Stimulated activated CD4-positive, alpha-beta T cell treated with anti-CD3 and anti-CD28 coated beads, Interleukin-15, amount 100 ng/mL, for 1 hour (primary cell): ENCODE measurements at places on chromosomes 11 and 22.
A peak's percentile ranks its signal among the peaks of the same experiment; 100 is the strongest.

GRCh38 chr22:42500161-42500835 is 19.3 kb downstream of the RRP7A start:
- peak; percentile 73 for DNase-seq

DNA sequence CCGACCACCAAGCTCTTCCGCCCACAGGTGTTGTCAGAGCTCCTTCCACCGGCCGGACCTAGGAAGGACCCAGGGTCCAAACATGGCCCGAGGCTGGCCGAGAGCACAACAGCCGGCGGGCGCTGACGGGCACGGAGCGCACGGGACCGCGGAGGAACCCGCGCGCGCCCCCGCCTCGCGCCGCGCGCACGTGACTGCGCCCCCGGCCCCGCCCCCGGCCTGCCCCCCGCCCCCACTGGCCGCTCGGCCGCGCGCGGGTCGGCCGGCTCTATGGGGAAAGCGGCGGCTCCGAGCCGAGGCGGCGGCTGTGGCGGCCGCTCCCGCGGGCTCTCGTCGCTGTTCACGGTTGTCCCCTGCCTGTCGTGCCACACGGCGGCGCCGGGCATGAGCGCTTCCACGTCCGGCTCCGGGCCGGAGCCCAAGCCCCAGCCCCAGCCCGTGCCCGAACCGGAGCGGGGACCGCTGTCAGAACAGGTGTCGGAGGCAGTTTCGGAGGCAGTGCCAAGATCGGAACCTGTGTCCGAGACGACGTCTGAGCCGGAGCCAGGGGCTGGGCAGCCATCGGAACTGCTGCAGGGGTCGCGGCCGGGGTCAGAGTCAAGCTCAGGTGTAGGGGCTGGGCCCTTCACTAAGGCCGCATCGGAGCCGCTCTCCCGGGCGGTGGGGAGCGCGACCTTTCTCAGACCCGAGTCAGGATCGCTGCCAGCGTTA is at the start of gene OSBP2:
TSS of gene OSBP2 (plus strand) at position 235 of the 711 bp plus-strand sequence. CDS start at position 271, 36 bp downstream.
- peak; percentile 26 for DNase-seq

DNA sequence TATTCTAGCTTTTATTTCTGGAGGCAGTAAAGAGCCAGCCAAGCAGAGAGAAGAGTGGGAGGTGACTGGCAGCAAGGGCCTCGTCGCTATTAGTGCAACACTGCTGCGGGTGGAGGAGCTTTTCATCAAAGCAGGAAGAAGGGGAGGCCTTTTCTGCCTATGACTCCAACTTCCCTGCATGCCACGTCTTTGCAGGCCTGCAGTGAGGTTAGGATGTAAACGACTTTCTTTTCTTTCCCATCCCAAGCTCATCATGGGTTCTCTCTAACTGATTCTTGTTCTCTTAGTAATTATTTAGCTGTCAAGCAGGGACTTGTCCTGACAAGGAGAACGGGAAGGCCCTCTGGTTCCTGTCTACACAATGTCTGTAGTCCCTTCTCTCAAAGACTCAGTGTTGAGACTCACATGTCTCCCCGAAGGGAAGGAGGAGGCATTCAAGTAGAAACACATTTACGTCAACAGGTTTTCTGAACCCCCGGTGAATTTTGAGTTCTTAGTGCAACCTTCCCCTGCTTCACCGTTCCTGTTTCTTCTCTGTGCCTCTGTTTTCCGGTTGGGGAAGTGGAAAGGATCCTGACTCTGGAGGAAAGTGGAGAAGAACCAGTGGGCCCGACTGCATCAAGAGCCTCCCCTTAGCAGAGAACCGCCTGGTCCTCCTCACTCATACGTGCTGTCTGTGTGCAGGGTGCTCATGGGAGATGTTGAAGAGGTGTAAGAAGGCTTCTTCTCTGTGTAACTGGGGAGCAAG is 56.9 kb downstream of the PACS1 start:
- peak; percentile 21 for DNase-seq

DNA sequence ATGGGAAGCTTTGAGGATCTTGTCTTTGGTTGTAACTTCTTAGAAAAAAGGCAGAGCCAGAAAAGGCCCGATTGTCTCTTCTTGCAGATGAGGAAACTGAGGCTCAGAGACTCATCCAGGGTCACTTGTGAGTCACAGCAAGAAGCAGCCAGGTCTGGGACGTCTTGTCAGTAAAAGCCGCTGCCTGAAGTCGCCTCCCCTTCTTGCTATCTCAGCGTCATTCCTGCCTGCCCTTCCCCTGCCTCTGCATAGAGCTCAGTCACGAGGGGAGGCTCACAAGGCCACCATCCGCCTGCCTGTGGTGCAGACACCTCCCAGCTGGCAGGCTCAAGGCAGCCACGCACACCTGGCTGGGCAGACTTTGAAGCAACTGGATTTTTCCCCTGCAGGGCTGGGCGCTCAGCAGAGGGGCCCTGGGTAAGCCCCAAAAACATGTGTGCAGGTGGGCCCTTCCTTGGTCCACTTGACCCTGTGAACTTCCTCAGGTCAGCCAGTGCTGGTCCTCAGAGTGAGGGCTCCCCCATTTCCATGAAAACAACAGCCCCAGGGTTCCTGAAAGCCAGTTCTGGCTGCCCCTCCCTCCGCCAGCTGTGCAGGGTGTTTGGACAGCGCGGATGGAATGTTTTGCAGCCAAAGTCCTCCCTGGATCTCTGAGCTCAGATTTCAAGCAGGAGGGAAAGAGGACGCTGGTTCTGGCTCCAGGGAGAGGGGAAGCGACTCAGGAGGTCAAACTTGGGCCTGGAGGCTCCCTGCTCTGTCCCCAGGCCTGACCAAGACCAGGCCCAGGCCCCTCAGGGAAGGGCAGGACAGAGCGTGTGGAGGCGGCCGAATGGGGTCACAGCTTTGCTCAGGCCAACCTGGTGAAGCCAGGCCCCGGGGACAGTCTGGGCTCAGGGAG is 6.0 kb upstream of the RAB3IL1 start:
- DNase-seq, result no peak

GRCh38 chr22:43974028-43974545 is 18.8 kb downstream of the SAMM50 start:
- DNase-seq, result no peak

- DNase-seq, result no peak
Observed at GRCh38 chr11:65900899-65901180, 652 bp upstream of the FOSL1 start.

- DNase-seq, result no peak
Observed at GRCh38 chr11:132650969-132651720, 881.2 kb downstream of the OPCML start.
